ENCODE measurements at places on chromosomes 4 and X. TPM values are rescaled to one million over a fixed set of nuclear protein-coding genes. Genes with fewer than 3 reads are reported as not detected.

NEIL3 gene
- total RNA-seq, result 8.7 TPM

FAM47E gene
- 0.32 TPM for total RNA-seq

EVC2 gene
- total RNA-seq, result 2.3 TPM

GABRB1 gene
- not detected for total RNA-seq

GPC4 gene
- 0.05 TPM for total RNA-seq

SEL1L3 gene
- total RNA-seq, result 24.9 TPM

ADAM29 gene
- total RNA-seq, result not detected

DAPP1 gene
- total RNA-seq, result not detected

PRDM5 gene
- total RNA-seq, result 5.3 TPM

BMPR1B gene
- total RNA-seq, result 7.4 TPM
